CD4-positive, alpha-beta T cell treated with Interleukin-1 beta for 1 hour (primary cell): ENCODE measurements at places on chromosomes 11 and 22.

DNA sequence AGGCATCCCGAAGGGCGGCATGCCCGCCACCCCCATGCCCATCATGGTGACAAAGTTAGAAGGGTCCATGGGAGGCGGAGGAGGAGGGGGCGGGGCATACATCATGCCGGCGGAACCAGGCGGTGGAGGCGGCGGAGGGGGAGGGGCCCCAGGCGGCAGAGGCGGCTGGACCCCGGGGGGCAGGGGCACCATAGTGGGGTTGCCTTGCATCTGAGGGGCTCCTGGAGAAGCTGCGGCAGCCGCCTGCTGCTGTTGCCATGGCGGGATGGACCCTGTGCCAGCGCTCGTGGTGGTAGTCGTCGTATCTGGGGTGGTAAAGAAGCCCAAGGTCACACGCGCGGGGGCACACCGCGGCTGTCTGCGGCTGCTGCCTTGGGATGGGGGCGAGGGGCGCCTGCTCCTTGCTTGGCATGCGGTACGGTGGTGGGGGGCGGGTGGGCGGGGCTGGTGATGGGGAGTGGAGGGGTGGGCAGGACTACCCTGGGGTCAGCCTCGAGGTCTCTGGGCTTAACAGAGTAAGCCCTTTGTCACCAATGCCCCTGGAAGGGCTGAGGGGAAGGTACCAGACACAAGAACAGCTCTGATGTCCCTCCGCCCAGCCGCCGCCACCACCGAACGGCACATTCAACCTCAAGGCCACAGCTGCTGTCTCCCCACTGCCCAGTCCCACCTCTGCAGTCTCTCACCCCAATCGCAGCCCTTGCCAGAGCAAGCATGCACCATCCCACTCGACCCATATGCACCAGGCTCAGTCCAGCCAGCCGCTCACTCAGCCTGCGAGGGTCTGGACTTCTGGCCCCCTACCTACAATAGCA is 6.3 kb upstream of the PYGM start:
- no peak for DNase-seq

DNA sequence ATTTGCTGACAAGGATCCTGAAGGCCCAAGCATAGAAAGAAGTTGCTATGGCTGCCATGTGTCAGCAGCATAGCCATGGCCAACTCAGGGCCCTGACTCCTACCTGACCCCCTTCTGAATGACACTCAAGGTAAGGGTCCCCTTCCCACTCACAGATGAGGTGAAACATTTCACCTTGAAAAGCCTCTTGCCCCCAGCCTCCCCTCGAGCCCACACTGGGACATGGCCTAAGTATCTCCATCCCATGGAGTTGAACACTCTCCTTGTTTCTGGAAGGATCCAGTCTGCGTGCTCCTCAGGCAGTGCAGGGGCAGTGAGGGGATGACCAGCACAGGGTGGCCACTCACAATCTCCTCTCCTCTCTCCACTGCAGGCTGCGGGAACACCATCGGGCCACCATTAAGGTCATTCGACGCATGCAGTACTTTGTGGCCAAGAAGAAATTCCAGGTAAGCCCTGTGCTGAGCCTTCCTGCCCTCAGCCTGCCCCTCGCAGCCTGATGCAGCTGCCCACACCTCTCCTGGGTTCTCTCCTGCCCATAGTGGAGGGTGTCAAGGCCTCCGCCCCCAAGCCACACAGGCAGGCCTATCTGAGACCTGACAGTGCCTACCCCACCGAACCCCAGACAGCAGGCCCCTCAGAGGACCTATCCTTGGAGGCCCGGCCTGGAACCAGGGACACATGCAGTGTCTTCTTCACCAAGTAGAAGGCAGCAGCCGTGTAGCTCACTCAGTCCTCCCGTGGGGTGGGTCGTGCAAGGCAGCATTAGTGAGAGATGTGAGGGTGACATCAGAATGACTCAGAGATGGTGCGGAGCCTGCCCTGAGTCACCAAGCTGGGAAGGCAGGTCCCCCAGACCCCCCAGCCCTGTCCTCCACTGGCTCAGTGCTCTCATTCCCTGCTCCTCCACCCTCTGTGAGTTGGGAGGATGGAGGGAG is 68.9 kb upstream of the KCNQ1OT1 start:
- no peak for DNase-seq

DNA sequence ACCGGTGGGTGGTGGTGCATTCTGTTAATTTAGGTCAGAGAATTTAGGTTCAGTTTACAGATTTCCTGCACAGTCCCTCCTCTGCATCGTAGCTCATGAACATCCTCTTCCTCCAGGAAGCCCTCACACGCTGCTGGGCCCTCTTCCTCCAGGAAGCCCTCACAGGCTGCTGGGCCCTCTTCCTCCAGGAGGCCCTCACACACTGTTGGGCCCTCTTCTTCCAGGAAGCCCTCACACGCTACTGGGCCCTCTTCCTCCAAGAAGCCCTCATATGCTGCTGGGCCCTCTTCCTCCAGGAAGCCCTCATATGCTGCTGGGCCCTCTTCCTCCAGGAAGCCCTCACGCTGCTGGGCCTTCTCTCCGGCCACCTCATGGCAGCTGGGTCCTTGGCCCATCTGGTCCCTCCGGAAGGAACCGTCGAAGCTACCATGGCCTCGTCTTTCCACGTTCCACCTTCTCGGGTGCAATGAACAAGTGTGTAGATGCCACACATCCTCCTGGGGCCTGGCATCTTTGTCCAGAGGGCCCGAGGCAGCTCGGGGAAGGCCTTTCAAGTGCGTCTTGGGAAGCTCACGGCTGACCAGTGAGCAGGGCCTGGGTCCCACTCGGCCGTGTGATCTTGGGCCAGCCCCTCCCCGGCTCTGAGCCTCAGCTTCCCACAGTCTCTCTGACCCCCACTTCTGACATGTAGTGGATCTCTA is 58.9 kb upstream of the PPARA start:
- DNase-seq, result no peak

DNA sequence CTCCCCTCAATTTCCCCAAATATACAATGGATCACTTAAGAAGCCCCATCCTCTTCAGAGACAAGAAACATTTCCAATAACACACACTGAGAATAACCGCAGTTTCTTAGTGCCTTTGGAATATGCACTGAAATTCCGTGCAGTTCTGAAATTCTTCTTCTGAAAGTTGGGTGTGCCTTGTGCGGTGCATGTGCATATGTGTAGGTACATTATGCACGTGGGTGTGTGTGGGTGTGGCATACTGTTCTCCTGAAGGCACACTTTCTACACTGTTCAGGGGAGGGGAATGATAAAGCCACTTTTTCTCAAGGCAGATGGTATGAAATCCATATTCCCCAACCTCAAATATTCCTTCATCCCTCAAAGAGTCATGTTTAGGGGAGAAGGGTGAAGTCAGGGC is 1.7 kb downstream of the EXPH5 start:
- DNase-seq, result no peak

GRCh38 chr11:8746331-8746974 is 63.9 kb downstream of the RPL27A start:
- no peak for DNase-seq

GRCh38 chr11:77345621-77346020 is 44.1 kb upstream of the GDPD4 start:
- no peak for DNase-seq

GRCh38 chr11:64776425-64776824 is 1.9 kb downstream of the SF1 start:
- DNase-seq, result no peak

- no peak for DNase-seq
Measured at GRCh38 chr11:103228807-103229206, 119.6 kb downstream of the DYNC2H1 start.

GRCh38 chr11:61082062-61082870 is 20.0 kb upstream of the CD5 start:
- no peak for DNase-seq

- DNase-seq, result no peak
Measured at GRCh38 chr11:27237643-27238042, 125.4 kb downstream of the CCDC34 start.

DNA sequence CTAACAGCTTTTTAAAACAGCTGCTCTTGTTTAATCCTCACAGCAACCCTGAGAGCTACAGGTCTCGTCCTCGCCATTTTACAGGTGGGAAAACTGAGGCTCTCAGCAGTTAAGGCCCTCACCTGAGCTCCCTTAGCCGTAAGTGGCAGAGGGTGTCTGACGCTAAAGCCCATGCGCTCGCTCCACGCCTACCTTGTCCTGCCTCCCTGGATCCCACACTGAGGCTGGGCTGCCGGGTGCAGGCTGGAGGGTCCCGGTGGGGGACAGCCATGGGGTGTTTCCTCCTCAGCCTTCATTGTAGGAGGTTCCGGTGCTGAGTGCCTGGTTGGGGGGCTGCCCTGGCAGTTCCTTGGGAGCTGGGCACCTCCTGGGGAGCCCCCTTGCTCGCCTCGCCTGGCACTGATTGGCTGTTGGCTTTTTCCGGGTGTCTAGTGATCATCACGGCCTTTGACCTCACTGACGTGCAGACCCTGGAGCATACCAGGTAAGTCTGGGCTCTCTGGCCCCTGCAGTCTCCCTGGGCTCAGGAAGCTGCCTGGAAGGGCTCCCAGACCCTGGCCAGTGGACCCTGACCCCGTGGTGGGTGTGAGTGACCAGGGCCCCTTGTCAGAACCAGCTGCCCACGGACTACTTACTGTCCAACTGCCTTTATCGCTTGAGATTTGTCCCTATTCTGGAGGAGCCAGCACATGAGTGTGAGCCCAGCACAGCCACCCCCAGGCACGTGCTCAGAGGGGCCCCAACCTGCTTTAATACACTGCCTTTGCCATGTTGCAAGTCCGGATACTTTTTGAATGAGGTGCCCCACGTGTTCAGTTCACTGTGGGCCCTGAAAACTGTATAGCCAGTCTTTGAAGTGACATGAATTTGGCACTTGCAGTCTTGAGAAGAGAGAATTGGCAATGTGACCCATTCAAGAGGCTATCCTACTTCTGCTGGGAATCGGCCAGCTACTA is 12.6 kb downstream of the RAB36 start:
- no peak for DNase-seq

DNA sequence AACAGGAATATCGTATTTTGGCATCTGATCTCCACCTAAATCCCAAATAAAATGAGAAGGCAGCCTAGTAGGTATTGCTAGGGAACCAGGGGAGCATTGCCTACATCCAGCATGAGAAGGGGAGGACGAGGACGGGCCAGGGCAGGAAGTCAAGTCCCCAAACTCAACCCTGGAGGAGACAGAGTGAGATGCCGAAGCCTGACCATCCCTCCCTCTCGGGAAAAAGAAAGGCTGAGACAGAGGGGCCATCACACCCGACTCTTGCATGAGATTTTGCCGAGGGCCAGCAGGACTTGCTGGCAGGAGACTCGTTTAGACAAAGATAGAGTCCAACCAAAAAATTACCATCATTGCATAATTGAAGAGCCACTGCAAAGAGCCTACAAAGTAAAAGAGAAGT is 50.2 kb upstream of the SPATA19 start:
- no peak for DNase-seq

- DNase-seq, result no peak
Measured at GRCh38 chr11:77854838-77855237, 33.9 kb downstream of the AAMDC start.

DNA sequence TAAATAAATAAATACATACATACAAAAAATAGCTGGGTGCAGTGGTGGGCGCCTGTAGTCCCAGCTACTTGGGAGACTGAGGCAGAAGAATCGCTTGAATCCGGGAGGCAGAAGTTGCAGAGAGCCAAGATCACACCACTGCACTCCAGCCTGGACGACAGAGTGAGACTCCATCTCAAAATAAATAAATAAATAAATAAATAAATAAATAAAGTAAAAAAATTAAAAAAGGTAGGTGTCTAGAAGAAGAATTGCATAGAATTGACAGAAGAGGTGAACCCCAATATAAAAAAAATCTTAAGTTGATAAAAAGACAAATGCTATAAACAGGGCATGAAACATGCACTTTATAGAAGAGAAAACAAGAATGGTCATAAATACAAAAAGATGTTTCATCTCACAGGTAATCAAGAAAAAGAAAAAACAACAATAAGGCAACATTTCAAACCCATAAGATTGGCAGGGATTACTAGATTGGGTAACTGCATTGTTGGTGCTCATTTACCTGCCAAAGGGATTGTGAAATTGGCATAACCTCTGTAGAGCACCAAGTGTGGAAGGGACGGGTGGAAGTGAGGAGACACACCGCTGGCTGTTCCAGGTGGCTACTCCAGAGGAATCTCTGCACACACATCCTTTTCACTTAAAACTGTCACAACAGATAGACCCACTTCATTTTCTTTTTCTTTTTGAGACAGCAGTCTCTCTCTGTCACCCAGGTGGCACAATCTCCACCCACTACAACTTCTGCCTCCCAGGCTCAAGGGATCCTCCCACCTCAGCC is 44.7 kb downstream of the NF2 start:
- no peak for DNase-seq

DNA sequence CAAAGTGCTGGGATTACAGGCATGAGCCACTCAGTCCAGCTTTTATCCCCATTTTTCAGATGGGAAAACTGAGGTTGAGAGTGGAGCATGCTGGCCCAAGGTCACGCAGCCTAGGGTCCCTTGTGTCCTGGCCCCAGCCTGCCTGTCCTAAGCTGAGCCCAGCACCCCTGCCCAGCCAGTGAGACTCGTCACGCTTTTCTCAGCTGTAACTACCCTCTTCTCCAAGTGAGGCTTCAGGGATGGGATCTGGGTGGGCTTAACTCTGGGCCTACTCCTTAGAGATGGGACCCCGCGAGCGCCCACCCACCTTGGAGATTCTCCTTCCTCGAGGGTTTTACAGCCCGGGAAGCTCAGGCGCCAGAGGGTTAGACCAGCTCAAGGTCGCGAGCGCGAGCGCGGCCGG is 390 bp upstream of the TMEM151A start:
- no peak for DNase-seq

GRCh38 chr11:26950260-26950719 is 43.6 kb upstream of the FIBIN start:
- DNase-seq, result no peak

DNA sequence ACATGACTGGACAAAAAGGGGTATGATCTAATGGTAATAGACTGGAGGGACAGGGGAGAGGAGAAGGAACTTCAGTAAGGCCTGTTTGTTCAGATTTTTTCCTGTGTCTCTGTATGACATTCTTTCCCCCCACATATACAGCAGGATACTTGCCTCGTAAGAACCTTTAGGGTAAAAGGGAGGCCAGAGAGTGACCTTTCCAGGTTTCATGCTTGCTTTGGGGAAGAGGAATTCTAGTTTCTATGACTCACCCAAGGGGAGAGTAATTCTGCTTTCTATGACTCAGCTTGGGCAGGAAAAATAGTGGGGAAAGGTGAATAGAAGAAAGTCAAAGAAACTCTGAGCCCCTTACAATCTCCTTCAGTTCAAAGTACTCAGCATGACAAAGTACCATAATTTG is 457.0 kb downstream of the DLG2 start:
- no peak for DNase-seq
